ENCODE measurements at places on chromosomes 16 and 17.

DNA sequence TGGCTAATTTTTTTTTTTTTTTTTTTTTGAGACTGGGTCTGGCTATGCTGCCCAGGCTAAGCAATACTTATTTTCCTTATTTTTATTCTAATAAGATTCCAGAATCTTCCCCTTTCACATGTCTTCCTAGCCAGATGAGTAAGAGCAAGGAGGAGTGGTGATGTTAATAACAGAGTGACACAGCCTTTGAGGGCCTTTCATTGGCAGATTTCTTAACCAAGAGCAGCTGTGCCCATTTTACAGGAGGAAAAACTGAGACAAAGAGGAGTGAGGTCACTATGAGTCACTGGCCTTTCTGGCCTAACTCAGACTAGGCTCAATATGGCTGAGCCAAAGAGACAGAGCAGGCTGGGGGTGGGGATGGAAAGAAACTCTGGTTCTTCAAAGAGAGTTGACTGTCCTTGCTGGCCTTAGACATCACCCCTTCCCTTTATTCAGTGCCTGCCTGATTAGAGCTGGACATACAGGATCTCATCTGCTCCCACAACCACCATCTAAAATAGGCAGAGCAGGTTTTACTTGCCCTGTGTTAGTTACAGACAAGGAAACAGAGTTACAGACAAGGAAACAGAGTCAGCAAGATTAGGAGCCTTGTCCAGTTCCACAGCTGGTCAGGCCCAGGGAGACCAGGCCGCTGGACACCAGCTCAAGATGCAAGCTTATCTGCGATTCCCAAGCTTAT lies 50.0 kb upstream of the TOB1 start:
- DNase-seq: no peak

DNA sequence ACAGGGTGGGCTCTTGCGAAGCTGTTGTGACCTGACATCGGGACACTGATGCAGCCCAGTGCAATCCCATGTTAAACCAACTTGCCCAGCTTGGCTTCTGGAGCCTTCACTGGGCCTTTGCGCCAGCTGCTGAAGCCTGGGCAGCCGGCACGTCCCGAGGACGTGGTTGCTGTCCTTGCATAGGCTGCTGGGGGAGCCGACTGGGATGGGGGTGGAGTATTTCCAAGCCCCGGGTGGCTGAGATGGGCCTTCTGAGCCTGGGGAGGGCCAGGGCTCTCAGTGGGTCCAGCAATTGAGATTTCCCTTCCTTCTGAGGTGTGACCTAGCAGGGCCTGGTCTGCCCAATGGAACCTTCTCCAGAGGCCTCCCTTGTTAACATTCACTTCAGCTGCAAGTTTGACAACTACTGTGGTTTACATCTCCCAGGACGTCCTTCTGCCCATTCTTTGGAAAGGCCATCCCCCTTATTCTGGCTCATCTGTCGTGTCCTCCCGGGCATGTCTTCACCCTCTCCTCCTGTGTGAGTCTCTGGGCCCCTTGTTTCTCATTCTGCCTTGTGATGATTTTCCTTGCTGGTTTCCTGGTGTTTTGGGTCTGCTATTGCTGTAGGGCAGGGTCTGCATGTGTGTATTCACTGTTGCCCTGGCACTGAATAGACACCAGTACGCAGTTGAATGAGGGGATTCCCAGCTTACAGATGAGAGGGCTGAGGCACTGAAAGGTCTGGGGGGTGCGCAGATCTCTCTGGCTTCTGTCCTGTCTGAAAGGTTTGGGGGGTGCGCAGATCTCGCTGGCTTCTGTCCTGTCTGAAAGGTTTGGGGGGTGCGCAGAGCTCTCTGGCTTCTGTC lies 34.4 kb downstream of the HAPSTR1 start:
- no peak for DNase-seq

DNA sequence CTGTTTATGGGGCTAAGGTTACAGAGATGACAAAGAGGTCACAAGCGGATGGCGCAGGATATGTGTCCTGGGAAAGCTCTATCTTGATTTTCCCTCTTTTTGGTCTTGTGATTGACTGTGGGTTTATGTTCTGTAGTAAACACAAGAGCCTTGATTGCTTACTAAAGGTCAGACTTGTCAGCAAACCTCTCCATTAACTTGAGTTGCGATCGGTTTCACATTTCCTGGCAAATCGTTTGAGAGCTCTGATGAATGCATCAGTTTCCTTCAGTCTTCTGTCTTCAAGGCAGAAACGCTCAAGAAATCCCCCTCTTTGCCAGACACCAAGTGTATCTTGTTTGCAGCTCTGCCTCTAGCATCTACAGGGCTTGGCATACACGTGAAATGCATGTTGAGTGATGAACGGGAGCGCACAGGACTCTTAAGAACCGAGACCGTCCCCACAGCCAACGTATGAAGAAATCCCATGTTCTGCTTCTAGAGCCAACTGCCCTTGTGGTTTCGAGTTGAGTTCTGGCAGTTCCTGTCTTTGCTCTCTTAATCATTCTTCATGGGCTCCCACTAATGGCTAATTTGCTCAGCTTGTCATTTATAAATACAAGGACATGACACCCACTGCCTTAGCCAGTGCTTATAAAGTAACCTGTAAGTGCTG lies 143.3 kb downstream of the PITPNC1 start:
- DNase-seq: no peak

DNA sequence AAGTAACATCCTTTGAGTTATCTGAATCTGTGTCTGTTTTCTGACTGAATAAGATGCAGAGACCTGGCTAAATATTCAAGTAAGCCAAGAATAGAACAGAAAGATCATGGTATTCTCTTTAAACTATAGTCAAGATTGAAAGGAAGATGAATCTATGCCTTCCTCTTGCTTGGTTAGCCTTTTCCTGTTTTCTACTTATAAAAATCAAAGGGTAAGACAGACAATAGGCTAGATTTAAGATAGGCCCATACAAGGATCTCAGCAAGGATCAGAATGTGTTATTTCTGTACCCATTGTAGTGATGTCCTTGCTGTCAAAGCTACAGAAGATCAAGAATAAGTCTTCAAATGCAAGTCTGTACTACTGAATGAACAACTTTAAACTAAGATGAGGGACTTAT lies 7.0 kb upstream of the CDR2 start:
- no peak for DNase-seq

DNA sequence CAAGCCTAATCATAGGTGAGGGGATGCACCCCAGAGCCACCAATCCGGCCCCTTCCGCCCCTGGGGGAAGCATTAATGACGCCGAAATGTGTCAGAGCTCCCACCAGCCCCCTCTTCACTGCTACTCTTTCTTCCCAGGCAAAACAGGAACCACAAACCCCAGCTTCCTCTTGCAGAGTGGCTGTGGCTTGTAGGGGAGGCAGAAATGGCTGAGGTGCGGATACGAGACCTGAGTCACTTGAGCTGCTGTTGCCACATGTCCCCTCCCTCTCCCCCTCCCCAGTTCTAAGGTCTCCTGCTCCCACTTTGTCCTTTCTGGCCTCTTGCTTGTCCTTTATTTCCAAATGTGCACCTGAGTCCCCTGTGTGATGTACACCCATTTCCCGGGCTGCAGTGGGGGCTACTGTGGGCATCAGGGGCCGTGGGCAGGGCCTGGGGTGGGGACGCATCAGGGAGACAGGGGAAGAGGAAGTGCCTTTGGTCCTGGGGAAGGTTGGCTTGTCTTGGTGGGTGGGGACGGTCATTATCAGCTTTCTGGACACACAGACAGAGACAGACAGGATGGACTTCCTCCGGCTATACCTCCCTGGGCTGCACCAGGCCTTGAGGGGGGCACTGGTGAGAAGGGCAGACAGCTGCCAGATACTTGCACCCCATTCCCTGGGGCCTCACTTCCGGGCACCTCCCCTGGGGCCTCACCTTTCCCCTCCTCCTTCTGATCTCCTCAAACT lies at the start of gene APOBR:
Gene APOBR (plus strand): TSS at position 523 of the 731 bp plus-strand sequence. CDS start 39 bp downstream, at position 562.
- DNase-seq: peak; percentile 10

- DNase-seq: no peak
Measured at GRCh38 chr17:48247603-48248002, 140.0 kb downstream of the SNX11 start.

DNA sequence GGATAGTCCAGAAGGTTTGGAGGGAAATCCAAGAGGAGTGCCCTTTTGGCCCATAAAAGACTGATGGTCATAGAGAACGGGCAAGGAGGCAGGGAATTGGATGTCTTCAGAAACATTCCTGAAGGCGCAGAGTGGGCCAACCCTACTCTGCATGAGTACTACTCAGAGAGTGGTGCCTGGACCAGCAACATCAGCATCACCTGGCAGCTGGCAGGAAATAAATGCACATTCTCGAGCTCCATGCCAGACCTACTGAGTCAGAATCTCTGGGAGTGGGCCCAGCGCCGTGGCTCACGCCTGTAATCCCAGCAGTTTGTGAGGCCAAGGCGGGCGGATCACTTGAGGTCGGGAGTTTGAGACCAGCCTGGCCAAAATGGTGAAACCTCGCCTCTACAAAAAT lies 27.1 kb upstream of the SLC39A11 start:
- no peak for DNase-seq

- DNase-seq: no peak
Measured at GRCh38 chr16:83441517-83441916, 366.3 kb upstream of the HSBP1 start.

DNA sequence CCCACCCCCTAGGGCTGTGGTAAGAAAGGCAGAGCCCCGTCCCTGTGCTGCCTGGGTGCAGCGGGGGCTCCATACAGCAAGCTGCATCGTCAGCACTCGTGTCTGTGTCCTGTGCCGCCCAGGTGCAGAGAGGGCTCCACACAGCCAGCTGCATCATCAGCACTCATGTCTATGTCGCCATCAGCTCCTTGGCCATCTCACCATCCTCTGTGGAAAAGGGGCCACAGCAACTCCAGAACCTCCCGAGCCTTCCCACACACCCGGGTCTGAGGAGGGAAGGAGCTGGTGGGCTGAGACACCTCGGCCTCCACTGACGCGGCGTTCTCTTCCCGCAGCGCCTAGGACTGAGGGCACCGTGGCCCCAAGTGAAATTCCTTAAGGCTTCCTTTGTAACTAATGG lies 72.9 kb upstream of the CHMP6 start:
- no peak for DNase-seq

- no peak for DNase-seq
Measured at GRCh38 chr16:14199624-14200023, 128.5 kb downstream of the MRTFB start.

DNA sequence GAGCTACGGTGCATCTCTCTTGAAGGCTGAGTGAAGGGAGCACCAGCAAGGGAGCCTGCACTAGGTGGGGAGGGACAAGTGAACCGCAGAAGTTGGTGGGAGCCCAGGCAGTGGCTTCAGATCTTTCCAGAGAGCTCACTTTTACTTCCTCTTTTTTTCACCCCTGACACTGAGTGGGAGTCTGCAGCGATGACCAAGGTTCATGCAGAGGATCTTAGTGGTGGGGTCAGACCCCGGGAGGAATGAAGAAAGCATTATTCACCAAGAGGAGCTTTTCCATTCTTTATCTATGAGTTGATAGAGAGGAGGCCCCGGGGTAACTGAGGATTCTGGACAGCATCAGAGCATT lies 3.0 kb upstream of the CCL2 start:
- DNase-seq: no peak

GRCh38 chr16:86359571-86359970 lies 150.8 kb upstream of the FOXF1 start:
- DNase-seq: no peak

DNA sequence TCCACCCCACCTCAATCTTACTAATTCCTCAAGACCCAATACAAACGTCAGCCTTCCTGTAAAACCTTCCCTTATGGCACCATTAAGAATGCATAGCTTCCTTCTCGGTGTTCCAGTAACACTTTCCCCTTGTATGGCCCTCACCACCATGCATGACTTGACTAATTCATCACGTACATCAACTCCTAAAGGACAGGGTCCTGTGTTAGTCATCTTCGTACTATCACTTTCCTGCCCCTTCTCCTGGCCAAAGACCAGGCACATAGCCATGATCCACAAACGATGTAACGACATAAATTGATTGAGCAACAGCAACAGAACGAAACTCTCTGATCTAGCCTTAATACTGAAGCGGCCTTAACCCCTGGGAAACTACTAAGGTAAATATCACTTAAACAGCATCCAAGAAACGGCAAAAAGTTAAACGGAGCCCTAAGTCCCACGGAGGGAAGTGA lies 612 bp downstream of the PSMD12 start:
- no peak for DNase-seq

GRCh38 chr16:17273142-17273561 lies 197.6 kb downstream of the XYLT1 start:
- DNase-seq: no peak

- DNase-seq: no peak
Measured at GRCh38 chr16:21336231-21336630, 58.1 kb upstream of the CRYM start.

Data from lung (tissue), 17 donors.